Activated CD4-positive, alpha-beta T cell treated with anti-CD3 and anti-CD28 coated beads, Interleukin-2, amount 10 ng/mL, durations not matched to agents 7 days and 5 days (primary cell): ENCODE measurements at places on chromosomes 2 and 18.

DNA sequence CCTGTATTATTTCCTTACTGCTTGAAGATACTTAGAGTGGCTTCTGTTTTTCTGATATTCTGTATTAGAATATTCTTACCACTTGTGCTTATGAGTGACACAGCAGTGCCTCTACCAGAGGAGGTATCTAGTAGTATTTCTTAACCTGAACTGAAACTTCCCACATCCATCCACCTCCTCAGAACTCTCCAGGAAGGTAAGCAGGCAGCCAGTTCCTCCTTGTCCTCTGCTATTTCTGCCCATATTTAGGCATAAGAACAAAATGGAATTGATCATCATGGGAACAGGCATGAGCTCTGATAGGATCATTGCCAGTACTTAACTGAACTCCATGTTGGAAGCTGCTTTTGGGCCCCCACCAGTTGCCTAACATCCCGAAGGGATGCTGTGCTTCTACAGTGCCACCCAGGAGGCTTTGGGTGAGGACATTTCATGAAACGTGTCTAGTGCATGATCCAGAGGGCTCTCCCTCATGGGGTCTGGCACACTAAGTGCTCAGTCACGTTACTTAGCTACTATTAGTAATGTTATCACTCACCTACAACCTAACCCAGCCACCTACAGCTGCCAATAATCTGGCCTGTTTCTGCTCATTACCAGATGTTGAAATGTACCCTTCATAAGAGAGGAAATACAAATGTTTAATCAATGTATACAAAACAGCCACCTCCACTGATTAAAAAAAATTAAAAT, 520.7 kb downstream of the EIPR1 start:
- no peak for DNase-seq

DNA sequence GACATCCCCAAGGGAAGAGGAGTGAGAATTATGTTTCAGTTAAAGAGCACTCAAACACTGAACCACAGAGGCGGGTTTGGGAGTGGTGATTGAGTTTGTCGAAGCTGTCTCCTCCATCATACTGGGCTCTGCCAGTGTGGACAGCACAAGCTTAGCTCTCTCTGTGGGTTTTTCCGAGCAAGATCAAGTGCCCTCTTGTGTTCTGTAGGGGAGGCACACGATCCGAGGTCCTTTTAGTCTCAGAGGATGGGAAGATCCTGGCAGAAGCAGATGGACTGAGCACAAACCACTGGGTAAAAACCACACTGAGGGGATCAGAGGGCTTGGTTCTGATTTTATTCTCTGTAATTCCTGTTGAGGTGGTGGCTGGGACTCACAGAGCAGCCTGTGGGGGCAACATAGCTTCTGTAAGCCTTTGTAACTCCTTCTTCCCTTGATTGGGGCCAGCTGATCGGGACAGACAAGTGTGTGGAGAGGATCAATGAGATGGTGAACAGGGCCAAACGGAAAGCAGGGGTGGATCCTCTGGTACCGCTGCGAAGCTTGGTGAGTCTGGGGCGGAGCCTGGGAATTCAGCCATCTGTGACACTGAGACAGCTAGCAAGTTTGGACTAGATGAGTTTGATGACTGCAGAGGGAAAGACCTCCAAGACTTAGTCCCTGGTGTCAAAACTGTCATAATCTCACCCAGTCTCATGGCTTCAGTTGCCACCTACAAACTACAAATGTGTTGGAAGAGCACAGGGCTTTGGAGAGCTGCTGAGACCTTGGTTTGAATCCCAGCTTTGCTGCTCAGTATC, 2.0 kb downstream of the NAGK start:
- no peak for DNase-seq

DNA sequence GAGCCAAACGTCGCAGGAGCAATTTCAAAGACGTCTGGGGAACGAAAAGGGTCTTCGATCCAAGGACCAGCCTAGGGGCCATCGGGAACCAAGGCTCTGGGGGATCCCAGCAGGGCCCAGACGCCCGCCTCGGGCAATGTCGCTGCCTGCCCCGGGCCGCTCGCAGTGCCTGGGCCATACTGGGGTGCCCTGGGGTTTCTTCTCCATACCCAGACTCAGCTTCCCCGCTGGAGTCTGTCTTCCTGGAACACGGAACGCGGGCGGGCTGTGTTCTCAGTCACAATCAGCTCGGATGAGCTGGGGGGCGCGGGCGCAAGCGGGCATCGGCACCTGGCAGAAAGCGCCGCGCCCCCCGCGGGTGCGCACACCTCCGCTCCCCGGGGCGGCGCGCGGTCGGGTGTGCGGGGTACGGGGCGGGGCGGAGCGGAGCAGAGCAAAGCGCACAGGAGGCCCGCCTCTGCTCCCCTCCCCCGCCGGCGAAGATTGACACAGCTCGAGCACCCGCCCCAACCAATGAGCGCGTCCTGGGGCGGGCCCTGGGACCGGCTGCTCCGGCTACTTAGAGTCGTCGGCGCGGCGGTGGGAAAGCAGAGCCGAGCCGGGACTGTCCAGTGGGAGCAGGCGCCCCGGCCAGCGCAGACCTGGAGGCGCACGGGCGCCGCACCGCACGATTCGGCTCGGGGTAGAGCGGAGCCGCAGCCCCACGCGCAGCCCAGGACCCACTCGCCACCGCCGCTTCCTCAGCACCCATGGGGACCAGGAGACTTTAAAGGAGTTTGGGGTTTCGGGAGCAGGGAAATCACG, at the start of gene LRATD1:
TSS of gene LRATD1 (plus strand) at position 585 of the 804 bp plus-strand sequence. CDS start 1,263 bp downstream, outside the sequence.
- no peak for DNase-seq

DNA sequence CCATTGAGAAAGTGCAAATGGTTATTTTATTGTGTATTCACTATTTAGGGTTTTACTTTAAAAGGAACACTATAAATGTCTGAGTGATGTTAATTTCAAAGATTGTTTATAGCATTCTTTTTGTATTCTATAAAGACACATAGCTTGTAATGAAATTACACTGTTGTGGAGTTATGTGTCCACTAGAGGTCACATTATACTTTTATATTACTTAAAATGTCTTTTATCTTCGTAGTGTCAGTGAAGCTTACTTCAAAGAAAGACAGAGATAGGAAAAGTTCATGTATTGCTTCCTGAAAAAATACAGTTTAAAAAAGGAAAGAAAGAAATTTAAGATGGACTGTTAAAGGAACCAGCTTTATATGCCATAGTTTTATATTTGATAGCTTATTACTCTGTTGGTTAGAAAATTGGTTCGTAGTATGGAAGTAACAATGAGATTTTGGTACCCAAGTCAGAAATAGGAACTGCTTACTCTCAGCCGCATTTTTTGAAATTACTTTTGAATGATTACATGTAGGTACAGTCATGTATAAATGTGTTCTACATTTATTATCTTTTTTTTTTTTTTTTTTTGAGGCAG, 20.5 kb downstream of the APLF start:
- no peak for DNase-seq

DNA sequence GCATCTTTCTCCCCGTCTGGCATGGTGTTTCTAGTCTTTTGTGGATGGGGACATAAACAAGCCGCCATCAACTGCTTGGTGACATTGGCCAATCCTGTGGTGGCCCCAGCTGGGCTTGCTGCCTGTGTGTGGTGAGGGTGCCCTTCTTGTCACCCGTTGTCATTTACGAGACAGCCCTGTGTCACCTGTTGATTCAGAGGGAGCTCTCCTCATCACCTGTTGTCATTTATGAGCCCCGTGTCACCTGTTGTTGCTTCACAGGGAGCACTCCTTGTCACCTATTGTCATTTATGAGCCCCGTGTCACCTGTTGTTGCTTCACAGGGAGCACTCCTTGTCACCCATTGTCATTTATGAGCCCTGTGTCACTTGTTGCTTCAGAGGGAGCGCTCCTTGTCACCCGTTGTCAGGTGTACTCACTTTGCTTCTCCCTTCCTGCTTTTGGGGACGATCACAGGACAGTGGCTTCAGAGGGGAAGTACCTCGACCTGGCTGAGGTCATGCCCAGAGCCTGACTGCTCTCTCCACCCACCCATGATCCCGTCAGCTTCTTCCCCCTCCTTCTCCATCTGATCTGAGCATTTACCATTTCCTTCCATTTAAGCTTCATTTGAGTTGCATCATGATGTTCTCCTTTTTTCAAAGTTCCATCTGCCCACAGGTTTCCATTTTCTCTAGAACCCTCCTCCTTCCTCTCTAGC, 29.1 kb downstream of the HPCAL1 start:
- peak; percentile 51 for DNase-seq

DNA sequence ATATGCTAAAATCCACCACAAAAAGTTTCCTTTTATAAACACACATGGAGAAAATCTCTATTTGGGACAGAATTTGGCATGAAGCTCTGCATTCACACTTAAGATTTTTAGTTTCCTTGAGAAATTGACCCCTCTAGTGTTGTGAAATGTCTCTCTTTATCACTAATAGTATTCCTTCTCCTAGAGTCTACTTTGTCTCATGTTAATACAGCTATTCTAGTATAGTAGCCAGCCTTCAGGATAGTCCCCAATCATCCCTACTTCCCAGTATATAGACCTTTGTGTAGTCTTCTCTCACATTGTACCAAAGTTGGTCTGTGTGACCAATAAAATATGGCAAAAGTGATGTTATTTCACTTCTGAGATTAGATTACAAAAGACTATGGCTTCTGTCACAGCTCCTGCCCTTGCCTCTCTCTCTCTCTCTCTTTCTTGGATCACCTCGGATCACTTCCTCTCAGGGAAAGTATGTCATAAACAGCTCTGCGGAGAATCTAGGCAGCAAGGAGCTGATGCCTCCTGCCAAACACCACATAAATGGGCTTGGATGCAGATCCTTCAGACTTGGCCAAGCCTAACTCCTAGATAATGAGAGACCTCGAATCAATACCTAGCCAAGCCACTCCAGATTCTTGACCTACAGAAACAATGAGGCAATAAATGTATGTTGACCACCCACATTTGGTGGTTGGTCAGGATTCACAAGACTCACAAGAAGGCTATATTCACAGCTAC, 59.7 kb upstream of the NABP1 start:
- DNase-seq: no peak

GRCh38 chr2:29417630-29418029, 302.4 kb downstream of the CLIP4 start:
- no peak for DNase-seq

GRCh38 chr2:23633966-23634365, 249.0 kb downstream of the KLHL29 start:
- DNase-seq: no peak

- no peak for DNase-seq
Observed at GRCh38 chr2:226760412-226761194, 39.0 kb downstream of the IRS1 start.

DNA sequence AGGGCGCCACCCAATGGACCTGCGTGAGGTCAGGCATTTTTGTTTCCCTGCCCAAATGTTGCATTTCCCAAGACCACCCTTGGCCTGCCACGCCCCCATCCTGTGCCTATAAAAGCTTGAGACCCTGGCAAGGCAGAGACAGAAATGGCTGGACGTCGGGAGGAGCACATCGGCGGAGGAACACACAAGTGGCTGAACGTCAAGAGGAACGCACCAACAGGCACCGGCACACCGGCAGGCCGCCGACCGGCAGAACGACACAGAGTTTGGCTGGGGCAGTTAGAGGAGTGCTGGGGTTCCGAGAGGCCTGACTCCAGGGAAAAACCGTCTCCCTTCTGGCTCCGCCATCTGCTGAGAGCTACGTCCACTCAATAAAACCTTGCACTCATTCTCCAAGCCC, 35.9 kb downstream of the DCDC2C start:
- no peak for DNase-seq

GRCh38 chr2:40360652-40361051, 91.2 kb downstream of the SLC8A1 start:
- no peak for DNase-seq

GRCh38 chr2:237640493-237640998, 13.2 kb downstream of the LRRFIP1 start:
- no peak for DNase-seq
